ENCODE measurements at places on chromosomes 16 and 17.

- no peak for DNase-seq
Measured at GRCh38 chr17:48177816-48178215, 70.2 kb downstream of the SNX11 start.

DNA sequence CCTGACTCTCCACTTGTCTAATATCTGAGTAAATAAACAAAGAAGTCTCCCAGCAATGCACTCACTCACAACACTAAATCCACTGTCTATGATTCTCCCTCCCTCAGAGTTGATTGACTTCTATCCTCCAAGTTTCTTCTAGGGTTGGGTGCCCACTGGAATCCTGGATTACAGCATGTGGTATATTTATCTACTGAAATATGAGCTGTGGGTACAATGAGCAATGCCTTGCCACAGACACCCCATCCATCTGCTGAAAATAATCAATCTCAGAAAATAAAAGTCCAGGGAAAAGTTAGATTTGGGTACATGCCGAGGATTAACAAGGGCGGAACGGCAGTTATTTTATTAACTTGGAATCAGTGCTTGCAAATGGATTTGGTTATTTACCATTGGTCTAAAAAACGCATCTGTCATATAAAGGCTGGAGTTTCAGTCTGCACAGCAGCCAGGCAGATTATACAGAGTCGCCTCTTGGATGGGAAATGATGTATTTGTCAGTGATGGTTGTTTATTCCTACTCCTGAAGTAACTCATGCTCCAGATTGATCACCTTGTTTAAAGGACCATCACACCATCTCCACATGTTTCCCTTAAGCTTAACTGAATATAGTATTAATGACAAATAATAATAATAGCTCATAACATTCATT, 193.9 kb upstream of the SOX9 start:
- no peak for DNase-seq

GRCh38 chr16:1343428-1344242, 8.0 kb downstream of the TSR3 start:
- DNase-seq = no peak

- no peak for DNase-seq
Measured at GRCh38 chr17:33475594-33475993, 182.5 kb upstream of the ASIC2 start.

- DNase-seq = no peak
Measured at GRCh38 chr17:81438007-81438659, 42.9 kb downstream of the BAHCC1 start.

Measured in amniotic stem cell (primary cell).